ENCODE measurements at places on chromosomes 5 and 9.

- DNase-seq = no peak
Measured at GRCh38 chr5:141816598-141817399, 61.4 kb downstream of the PCDH1 start.

DNA sequence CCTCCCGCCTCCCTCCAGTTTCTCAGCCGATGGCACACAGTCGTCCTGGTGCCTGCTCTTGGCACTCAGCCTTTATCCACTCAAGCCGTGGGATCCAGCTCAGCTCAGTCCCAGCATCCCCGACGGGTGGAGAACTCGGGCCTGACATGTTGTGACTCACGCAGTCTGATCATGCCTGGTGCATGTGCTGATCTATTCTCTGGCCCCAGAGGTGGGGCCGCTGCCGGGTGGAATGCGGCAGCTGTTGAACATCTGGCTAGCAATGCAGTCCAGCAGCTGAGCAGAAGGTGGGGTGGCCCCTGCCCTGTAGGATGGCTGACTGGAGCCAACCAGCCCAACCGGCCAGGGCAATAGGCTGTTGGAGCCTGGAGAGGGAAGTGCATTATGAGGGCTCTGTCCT is 1.7 kb upstream of the AIF1L start:
- no peak for DNase-seq

DNA sequence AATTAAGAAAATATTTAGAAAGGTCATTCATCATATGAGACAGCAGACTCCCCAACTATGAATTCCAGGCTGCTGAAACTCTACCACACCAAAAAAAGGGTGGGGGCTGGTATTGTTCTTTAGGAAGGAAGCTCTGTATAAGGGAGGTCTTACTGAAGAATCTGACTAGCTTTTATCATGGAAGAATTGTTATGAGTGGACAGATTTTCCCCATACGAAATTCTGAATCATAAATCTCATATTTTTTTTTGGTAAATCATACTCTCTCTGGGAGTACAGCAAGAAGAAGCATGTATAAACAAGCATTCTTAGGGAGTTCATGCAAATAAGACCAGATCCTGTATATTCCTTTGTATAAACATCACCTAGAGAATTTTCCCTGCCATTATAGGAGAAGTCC is 220.0 kb downstream of the SLC12A2 start:
- DNase-seq = no peak

DNA sequence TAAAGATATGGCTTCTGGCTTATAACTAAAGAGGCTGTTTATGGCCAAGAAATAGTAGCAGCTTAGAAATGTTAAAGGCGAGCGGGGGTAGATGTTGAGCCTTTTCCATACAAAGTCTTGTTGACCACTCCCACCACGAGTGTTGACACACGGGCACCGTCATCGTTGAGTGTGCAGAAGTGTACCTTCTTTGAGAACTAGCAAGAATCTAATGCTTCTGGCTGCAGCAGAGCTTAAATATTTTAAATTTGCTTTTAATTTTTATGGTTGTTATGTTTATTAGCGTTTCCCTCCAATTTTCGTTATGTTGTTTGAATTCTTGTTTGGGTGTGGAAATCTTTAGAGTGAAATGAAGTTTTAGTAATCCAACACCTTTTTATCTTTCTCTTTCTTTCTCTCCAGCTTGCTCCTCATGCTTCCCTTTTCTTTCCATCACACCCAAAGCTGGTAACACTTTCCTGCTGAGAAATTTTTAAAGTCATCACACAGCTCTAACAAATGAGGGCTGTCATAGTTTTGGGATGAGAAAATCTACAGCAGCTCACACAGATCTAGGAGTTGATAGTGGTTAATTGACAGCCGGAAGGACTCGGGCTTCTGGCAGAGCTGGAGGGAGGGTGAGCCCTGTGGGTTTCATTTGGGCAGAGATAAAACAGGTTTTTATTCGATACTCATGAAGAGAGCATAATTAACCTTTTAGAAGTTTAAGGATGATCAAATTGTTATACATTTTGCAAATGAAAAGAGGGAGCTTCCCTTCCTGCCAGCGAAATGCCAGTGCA is 120.1 kb upstream of the ZNF608 start:
- DNase-seq = no peak

GRCh38 chr5:89255845-89256463 is 373.0 kb upstream of the MEF2C start:
- DNase-seq = no peak

DNA sequence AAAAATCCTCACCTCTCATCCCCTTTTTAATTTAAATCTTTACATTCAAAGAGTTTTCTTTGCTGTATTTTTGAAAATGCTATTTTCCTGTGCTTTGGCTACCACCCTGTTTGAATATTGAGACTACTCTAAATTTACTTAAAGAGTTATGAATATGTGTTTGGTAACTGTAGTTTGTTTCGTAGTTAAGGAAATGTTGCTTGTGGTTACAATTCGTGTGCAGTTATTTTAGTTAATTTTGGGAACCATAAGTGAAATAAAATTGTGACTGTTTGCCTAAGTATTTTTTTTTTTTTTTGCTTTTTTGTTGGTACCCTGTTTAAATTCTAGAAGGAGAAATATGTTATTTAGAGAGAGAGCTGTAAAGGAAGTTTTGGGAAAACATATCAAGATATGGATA is 78.7 kb downstream of the XRCC4 start:
- DNase-seq = no peak

DNA sequence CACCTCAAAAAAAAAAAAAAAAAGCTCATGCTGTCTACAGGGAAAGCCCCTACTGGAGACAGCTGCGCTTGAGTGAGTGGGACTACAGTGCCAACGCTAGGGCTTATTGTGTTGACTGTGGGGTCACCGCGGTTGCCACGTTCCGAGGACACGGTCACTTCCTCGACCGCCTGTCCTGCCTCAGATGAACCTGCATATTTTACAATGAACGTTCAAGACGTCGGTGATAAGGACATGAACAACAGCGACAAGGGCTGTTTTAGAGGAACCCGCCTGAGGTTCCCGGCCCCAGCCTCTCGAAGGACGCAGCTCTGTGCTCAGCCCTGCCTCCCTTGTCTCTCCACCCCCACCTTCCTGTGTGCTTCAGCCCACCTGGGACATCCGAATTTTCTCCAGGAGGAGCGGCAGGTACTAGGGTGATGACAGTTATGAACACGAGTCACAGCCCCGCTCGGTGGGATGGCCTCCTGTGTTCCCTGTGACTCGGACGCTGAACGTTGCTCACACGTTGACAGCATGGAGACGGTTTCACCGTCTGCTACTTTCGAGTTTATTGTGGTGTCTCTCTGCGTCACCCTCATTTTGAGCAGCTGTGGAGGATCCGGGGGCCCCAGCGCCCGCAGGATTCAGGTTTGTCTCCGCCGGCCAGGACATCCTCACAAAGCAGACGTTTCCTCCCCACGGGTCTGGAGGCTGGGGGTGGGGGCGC is 11.3 kb upstream of the DIPK1B start:
- DNase-seq = no peak
